Lung (tissue), 17 donors: ENCODE measurements at places on chromosomes 5 and 9. TPM values are rescaled to one million over a fixed set of nuclear protein-coding genes. Genes with fewer than 3 reads are reported as not detected.

The ADAMTS6 gene
- polyA plus RNA-seq = 0.19 TPM

The PCDHB5 gene
- polyA plus RNA-seq = 0.65 TPM

The CRB2 gene
- 0.18 TPM for polyA plus RNA-seq

The PALM2AKAP2 gene
- polyA plus RNA-seq = 4.4 TPM

The ROPN1L gene
- 12.0 TPM for polyA plus RNA-seq

The NUTM2F gene
- not detected for polyA plus RNA-seq

The PCDHB8 gene
- 0.52 TPM for polyA plus RNA-seq

The WNT8A gene
- not detected for polyA plus RNA-seq

The TERT gene
- not detected for polyA plus RNA-seq

The ZNF189 gene
- 5.9 TPM for polyA plus RNA-seq

The PCDHB2 gene
- 0.61 TPM for polyA plus RNA-seq

The TARS1 gene
- polyA plus RNA-seq = 71.5 TPM

The SPINK4 gene
- polyA plus RNA-seq = not detected

The FRMPD1 gene
- polyA plus RNA-seq = not detected

The EPB41L4B gene
- 6.0 TPM for polyA plus RNA-seq

The LCN15 gene
- polyA plus RNA-seq = not detected

The PLPP7 gene
- polyA plus RNA-seq = 0.90 TPM

The UBAP2 gene
- polyA plus RNA-seq = 12.8 TPM

The FOXD4L6 gene
- not detected for polyA plus RNA-seq

The IFNA13 gene
- not detected for polyA plus RNA-seq

The ABL1 gene
- polyA plus RNA-seq = 23.3 TPM

The NCS1 gene
- 6.1 TPM for polyA plus RNA-seq

The ECSCR gene
- polyA plus RNA-seq = 55.7 TPM

The FOXD1 gene
- polyA plus RNA-seq = 0.20 TPM

The KCNV2 gene
- polyA plus RNA-seq = not detected

The TYRP1 gene
- polyA plus RNA-seq = 0.59 TPM

The OR1J2 gene
- not detected for polyA plus RNA-seq

The FGF1 gene
- 0.47 TPM for polyA plus RNA-seq

The IFNK gene
- polyA plus RNA-seq = not detected

The MZB1 gene
- polyA plus RNA-seq = 13.4 TPM

The TUT7 gene
- 15.5 TPM for polyA plus RNA-seq

The JAKMIP2 gene
- polyA plus RNA-seq = 0.93 TPM

The FYB1 gene
- polyA plus RNA-seq = 4.5 TPM

The FOXI1 gene
- 0.05 TPM for polyA plus RNA-seq

The NPR3 gene
- polyA plus RNA-seq = 4.0 TPM

The RELL2 gene
- polyA plus RNA-seq = 5.9 TPM

The C9 gene
- not detected for polyA plus RNA-seq

The NEUROG1 gene
- not detected for polyA plus RNA-seq

The C6 gene
- polyA plus RNA-seq = 2.4 TPM

The NAIP gene
- 41.1 TPM for polyA plus RNA-seq

The VDAC1 gene
- polyA plus RNA-seq = 136 TPM

The LRRC70 gene
- 7.4 TPM for polyA plus RNA-seq

The SOX30 gene
- 0.06 TPM for polyA plus RNA-seq

The FBXW11 gene
- polyA plus RNA-seq = 23.5 TPM

The PCDHGA1 gene
- 0.15 TPM for polyA plus RNA-seq

The FOXD4L4 gene
- polyA plus RNA-seq = not detected

The OLFML2A gene
- polyA plus RNA-seq = 2.6 TPM

The CNOT8 gene
- polyA plus RNA-seq = 53.9 TPM

The GNA14 gene
- polyA plus RNA-seq = 4.1 TPM

The WDR31 gene
- polyA plus RNA-seq = 1.8 TPM

The SH3TC2 gene
- 0.81 TPM for polyA plus RNA-seq

The HMCN2 gene
- polyA plus RNA-seq = 2.6 TPM

The HEMGN gene
- polyA plus RNA-seq = 0.14 TPM

The CCDC69 gene
- polyA plus RNA-seq = 54.7 TPM

The RORB gene
- polyA plus RNA-seq = 1.1 TPM

The PCDHB15 gene
- 1.8 TPM for polyA plus RNA-seq
